NCI-H460 (cell line): ENCODE measurements at places on chromosomes 1 and 21. TPM values are rescaled to one million over a fixed set of nuclear protein-coding genes. Genes with fewer than 3 reads are reported as not detected.

DNA sequence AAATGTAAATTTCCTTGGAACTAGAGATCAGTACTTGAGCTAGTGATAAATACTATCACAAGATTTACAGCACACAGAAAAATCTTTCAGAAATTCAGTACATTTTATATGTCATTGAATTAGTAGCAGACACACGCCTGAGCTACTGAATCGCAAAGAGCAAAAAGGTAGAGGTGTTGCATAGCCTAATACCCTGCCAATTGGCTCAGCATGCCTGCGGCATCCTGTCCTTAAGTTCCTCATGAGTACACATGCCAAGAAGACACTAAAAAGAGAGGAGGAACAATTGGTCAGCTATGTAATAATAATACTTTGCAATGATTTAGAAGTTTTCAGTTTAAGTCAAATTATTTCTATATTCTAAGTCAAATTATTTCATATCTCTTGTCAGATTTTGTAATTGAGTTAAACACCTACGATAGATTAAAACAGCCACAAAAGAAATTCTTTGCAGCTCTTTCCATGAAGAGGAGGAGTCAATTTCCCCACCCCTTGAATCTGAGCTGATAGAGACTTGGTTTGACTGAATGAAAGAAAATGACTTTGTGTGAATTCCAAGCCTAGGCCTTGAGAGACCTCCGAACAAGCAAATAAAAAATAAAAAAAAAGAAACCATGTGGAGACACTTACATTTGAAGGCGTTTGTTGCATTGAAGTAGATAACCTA is 36.2 kb upstream of the PKN2 start:
- DNase-seq, result no peak

DNA sequence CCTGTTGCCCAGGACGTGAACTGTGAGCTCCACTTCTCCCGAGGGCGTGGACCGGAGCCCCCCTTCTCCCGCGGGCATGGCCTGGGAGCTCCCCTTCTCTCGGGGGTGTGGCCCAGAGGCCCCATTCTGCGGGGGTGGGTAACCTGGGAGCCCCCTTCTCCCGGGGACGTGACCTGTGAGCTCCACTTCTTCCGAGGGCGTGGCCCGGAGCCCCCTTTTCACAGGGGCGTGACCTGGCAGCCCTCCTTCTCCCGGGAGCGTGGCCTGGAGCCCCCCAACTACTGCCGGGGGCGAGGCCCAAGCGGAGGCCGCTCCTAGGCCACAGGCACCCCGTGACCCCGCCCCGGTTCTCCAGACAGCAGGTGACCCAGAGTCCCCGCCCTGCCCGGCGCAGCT is 320 bp downstream of the C1orf174 start:
- DNase-seq, result no peak

- no peak for DNase-seq
Measured at GRCh38 chr1:9133870-9134585, 5.1 kb upstream of the GPR157 start.

DNA sequence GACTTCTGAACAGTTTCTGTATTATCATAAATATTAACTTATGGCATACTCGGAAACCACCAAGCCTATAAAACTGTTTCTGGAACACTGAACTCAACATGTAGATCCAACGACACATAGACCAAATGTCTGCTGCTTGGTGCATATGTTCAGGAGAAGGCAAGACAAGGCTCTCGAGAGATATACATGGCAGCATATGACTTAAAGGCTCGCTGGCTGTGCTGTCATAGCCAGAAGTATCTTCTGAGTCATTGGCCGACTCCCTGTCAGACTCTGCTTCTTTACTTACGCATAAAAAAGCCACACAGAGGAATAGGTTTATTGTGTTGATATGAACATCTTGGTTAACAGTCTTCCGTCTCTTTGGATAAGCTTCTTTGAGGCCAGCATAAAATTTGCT is 60.6 kb downstream of the LYST start:
- no peak for DNase-seq

DNA sequence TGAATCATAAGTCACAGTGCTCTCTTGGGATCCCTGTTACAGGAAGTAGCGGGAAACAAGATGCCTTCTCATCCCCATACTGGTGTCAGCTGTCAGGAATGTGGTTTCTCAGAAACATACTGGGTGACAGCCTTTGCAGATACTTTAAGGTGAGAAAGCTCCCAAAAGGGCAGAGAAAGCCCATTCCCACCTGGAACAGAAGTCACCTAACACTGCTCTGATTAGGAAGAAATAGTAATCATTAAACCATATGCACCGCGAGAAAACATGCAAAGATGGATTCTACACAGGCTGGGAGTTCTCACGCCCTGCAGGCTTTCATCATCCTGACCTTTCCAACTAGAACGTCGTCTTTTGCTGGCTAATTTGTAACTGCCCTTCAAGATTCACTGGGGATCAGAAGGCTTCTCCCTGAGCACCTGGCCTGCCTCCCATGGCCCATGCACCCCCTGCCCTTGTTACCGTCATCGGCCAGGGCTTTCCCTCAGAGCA is 46.2 kb upstream of the SLC44A3 start:
- DNase-seq, result no peak

DNA sequence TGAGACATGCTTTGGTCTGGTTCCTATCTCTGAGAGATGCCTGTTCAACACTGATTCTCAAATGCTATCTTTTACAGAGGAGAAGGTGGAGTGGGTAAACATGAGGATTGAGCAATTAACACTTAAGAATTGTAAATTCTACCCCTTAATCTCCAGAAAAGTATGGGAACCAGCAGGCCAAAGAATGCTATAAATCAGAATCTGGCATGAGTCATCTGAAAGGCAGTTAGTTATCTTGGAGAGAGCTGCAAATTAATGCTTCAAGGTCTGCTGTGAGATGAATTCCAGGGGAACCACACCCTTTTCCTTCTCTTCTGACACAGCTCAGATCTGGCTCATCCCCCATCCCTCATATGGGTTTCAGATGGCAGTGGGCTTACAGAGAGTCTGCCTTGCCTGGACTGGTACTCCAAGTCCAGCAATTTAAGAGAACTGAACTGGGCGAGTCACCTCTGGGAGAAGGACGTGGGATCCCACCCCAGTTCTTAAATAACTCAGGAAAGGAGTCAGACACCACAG is 5.2 kb downstream of the S100A10 start:
- DNase-seq, result peak; percentile 84

DNA sequence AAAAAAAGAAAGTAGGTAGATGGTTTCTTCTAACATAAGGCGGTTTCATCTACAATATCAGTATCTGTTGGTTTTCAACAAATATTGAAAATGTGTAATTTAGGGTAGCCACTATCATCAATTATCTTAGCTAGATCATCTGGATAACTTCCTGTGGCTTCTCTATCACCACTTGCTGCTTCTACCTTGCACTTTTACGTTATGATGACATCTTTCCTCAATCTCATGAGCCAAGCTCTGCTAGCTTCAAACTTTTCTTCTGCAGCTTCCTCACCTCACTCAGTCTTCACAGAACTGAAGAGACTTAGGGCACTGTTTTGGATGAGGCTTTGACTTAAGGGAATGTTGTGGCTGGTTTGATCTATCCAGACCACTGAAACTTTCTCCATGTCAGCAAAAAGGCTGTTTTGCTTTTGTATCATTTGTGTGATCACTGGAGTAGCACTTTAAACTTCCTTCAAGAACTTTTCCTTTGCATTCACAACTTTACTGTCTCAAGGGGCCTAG is 144.9 kb upstream of the HP1BP3 start:
- no peak for DNase-seq

- DNase-seq, result no peak
Measured at GRCh38 chr1:194866153-194866552, 1679.7 kb upstream of the B3GALT2 start.

- no peak for DNase-seq
Measured at GRCh38 chr1:109256971-109257681, 7.8 kb downstream of the CELSR2 start.

Gene LCE3D
- not detected in 2 replicates for total RNA-seq

Gene SLC35F3
- total RNA-seq, result 2.5 and 3.5 TPM in 2 replicates

Gene ZBTB37
- 12.6 and 14.3 TPM in 2 replicates for total RNA-seq

Gene MAP10
- total RNA-seq, result 0.59 and 1.1 TPM in 2 replicates

Gene TNFAIP8L2
- total RNA-seq, result not detected in 2 replicates
